ENCODE measurements at places on chromosomes 6 and 20. TPM values are rescaled to one million over a fixed set of nuclear protein-coding genes. Genes with fewer than 3 reads are reported as not detected.

The LY6G6C gene
- not detected for total RNA-seq

The TMEM217 gene
- 0.40 TPM for total RNA-seq

The MRPL2 gene
- total RNA-seq = 17.3 TPM

The ADTRP gene
- total RNA-seq = 0.72 TPM

The ENPP5 gene
- 0.47 TPM for total RNA-seq

The GUCA1A gene
- total RNA-seq = not detected

The ENPP4 gene
- total RNA-seq = 43.4 TPM

The ENPP3 gene
- 1.5 TPM for total RNA-seq

The GLP1R gene
- total RNA-seq = not detected

The IYD gene
- total RNA-seq = not detected

The KCNK5 gene
- 7.3 TPM for total RNA-seq

The NANP gene
- 5.4 TPM for total RNA-seq

The LY86 gene
- total RNA-seq = 2.2 TPM

The MEP1A gene
- total RNA-seq = not detected

The TCP11 gene
- total RNA-seq = 0.77 TPM

The BHLHE23 gene
- not detected for total RNA-seq

The MOXD1 gene
- 37.3 TPM for total RNA-seq

The PPIL6 gene
- 1.9 TPM for total RNA-seq

All from gastroesophageal sphincter (tissue), 4 donors.